Amniotic stem cell (primary cell): ENCODE measurements at places on chromosomes 16 and 17.

DNA sequence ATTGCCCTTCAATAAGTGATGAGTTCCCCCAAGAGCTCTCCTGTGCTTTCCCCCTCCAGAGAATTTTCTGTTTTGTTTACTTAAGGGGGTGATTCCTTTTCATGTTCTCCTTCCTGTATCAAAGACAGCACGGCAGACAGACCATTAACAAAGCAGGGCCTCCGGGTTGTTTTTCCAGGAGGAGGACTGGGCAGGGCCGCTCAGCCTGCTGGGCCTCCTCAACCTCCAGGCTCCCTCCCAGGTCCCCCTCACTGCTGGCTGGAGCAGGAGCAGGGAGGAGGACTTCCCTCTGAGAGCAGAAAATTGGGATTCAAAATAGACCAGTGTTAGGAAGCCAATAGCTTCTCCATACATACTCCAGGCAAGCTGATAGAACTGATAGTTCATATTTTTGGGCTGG lies 20.4 kb downstream of the SDK2 start:
- no peak for DNase-seq

DNA sequence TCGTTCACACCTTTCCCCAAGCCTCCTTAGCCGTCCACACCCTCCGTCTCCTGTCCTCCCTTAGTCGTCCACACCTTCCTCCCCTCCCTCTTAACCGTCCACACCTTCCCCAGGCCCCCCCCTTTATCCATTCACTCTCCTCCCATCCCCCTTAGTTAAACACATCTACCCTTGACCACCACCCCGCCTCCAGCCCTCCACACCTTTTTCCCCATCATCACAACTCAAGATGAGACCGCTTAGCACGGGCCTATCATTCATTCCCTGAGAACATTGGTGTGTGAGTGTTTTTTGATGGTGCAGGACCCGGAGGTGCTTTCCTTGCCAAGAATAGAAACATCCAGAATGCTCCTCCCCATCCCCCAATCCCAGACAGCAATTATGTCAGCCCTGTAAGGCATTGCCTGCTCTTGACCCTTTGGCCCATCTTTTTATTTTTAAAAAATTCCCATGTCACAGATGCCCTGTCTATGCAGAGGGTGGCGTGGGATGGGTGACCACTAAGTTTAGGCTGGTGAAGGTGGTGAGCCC lies 1.4 kb downstream of the TENT4B start:
- no peak for DNase-seq

DNA sequence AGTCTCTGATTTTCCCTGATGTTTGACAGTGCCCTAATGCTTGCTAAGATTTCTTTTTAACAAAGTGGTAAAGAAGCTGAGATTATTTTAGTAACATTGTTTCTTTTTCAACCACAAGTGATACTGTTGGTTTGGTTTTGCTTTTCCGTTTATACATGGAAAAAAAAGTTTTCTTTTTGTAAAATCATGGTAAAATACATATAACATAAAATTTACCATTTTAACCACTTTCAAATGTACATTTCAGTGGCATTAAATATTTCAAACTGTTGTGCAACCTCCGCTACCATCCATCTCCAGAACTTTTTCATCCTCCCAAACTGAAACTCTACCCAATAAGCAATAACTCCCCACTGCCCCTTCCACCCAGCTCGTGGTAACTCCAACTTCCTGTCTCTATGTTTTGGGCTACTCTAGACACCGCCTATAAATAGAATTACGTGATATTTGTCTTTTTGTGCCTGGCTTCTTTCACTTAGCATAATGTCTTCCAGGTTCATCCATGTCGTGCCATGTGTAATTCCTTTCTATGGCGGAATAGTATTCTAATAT lies 4.6 kb downstream of the CIITA start:
- DNase-seq = no peak

GRCh38 chr17:36935671-36936454 lies 1.4 kb upstream of the LHX1 start:
- no peak for DNase-seq

DNA sequence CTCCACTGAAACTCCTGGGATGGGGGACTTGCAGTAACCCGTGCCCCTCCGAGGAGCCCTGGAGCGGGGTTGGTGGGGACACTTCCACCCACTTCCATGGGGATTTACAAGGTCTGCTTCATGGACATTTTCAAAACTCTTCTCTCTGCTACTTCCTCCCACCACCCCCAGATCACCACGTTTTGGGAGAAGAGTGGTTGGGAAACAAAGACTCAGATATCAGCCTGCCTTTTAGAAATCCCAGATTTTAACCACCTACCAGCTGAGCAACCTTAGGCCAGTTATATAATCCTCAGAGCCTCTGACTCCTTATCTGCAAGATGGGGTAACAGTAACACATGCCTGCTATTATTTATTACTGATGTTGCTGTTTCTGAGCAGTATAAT lies 184.8 kb downstream of the CCDC182 start:
- DNase-seq = no peak

GRCh38 chr17:79812353-79813258 lies 15.7 kb upstream of the CBX8 start:
- no peak for DNase-seq

- DNase-seq = no peak
Measured at GRCh38 chr17:16906680-16907079, 65.2 kb downstream of the TNFRSF13B start.

GRCh38 chr17:2736956-2737355 lies 12.5 kb downstream of the CCDC92B start:
- no peak for DNase-seq

DNA sequence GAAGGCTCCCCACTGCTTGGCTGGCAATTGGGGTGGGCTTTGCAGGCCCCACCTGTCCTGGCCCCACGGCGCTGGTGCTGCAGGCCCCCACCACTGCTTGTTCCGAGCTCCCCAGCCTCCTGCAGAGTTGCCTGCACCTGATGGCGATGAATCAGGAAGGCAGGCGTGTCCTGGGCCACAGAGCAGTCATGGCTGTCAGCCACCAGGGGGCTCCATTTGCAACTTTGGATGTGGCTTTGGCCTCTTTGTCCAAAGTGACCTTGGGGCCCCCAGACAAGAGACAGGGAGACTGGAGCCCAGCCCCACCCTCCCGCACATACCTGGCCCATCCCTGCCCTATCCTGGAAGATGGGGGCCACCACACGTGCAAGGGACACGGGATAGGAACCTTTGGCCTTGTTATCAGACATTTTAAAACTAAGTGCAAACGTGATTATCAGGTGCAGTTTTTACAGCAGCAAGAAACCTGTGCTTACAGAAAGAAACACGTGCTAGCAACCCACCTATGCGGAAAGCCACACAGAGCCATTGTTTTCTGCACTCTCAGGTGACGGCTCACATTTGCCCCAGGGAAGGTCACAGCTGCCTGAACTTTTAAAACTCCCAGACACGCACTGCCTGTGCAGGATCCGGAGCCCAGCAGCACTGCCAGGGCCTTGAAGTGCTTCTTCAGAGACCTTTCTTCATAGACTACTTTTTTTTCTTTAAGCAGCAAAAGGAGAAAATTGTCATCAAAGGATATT lies at the start of gene DNASE1:
DNASE1 (plus strand) TSS at position 443 of the 743 bp plus-strand sequence. CDS start 683 bp downstream, outside the sequence.
- DNase-seq = no peak

DNA sequence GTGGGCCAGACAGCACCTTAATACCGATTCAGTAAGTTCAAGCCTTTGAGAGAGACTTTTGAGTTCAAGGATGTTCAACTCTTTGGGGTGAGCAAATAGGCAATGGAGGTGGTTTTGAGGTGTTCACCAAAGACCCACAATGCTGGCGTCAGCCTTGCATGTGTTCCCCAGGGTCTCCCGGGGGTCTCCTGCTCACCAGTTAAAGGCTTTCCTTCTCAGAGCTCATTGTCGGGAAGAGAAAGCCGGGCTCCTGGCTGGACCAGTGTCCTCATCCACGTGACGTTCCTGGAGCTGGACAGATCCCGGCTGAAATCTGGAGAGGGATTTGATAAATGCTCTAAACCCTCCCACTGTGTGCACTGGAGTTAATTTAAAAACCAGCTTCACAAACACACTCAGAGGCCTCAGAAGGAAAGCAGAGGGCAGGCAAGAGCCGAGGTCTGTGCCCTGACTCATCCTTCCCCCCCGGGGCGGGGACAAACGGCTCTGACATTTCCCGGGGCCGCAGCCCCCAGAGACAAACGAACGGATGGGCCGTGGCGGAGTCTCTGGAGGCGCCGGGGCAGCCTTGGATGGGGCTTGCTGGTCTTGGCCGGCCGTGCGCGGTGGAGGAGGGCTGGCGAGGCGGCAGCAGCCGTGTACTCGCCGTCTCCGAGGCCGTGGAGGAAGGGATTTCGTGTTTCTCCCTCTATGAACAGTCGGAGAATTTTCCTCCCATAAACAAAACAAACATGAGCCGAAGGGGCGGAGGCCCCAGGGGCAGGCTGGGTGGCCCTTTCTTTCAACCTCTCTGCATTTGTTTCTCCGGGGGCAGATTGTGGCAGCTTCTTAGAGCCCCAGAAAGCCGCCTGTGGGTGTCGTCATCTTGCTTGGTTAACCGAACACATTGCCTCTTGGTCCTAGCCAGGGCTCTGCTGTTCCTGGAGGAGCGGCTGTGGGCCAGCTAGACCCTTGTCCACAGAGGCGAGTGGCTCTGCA lies 94.2 kb downstream of the NTN1 start:
- DNase-seq = no peak

DNA sequence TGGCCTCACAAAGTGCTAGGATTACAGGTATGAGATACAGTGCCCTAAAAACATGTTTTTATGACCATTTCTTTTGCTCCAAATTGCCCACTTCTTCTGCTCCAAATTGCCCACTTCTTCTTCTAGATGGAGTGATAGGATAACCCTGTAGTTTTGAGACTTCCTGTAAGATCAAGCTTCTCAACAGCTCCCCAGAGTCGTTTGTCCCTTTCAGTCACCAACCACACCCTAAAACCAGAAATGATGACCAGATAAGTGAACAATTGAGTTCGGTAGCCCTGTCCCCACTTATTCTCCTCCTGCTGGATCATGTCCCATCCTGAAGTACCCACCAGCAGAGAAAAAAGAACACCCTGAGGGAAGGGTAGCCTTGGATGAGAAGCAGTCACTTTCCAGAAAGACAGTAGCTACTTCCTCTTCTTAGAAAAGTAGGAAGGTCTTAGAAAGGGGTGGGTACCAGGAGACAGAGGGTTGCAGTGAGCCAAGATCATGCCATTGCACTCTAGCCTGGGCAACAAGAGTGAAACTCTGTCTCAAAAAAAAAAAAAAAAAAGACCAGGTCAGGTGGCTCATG lies 2.5 kb downstream of the ODAD4 start:
- no peak for DNase-seq

DNA sequence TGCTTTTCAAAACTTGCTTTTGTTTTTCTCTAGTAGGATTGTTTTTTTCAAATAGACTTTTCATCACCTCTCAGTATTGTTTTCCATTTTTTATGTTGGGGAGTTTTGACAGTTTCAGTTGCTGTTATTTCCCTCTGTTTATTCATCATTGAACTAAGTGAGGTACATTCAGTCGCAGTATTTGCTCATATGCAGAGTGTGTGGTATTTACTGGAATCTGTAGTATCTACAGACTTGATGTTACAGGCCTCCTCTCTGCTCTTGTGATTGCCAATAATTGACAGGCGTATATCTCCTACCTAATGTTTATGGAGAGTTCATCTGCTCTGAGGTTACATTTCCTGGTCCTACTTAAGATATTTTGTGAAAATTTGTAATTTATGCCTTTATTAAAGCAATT lies 49.6 kb downstream of the COX10 start:
- no peak for DNase-seq

DNA sequence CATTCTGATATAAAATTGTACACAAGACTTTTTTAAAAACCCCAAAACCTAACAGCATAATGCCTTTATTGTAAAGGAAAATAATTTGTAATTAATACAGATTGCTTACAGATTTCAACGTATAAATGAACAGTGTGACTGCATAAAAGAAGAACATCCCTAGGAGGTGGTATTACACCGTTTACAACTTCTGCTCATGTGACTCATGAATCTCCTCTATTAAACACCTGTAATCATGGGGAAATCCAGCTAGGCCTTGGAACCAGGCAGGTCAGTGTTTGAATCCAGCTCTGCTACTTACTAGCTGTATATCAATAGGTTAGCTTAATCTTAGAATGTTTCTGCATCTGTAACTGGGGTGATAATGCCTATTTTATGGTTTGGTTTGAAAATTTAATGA lies 15.2 kb downstream of the RABEP1 start:
- no peak for DNase-seq

DNA sequence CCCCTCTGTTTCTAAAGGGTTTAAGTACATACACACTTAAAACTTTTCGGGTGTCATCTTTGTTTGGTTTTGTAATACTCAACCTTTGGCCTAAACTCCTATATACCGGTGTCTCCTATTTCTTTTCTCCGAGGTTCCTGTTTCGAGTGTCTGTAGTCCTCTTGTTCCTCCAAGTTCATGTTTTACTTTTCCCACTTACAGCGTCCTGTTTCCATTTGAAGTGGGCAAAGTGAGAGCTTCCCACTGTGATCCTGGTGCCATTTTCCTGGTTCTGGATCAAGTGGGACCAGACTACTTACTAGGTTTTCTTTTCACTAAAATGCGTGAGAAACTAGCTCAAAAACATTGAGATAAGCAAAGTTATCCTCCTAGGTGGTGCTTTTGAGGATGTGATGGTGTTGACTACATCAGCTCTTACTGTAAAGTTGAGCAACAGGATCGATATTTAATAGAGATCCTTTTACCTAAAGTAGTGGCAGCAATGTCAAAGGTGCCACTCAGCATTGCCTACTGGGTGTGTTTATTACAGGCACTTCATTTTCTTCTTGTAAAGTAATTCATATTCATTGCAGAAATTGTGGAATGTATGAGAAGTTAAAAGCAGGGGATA lies 1.3 kb downstream of the PSMD3 start:
- no peak for DNase-seq

DNA sequence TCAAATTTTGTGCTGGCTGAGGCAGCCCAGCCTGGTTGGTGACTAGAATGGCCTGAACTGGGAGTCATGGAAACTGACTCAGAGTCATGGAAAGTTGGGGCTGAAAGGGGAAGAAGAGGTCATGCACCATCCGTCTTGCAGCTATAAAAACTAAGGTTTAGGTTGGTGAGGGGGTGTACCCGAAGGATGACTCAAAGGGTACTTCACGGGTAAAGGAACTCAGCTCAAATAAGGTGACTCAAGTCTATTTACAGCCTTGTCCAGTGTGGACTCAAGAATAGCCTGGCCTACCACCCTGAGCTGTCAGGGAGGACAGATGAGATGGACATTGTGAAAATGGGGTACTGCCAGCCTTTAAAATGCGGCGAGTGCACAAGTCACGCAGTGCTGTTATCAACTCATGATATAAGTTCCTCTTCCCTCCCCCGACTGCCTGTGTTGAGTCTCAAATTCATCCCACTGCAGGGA lies 18.6 kb downstream of the CD300LB start:
- DNase-seq = no peak

DNA sequence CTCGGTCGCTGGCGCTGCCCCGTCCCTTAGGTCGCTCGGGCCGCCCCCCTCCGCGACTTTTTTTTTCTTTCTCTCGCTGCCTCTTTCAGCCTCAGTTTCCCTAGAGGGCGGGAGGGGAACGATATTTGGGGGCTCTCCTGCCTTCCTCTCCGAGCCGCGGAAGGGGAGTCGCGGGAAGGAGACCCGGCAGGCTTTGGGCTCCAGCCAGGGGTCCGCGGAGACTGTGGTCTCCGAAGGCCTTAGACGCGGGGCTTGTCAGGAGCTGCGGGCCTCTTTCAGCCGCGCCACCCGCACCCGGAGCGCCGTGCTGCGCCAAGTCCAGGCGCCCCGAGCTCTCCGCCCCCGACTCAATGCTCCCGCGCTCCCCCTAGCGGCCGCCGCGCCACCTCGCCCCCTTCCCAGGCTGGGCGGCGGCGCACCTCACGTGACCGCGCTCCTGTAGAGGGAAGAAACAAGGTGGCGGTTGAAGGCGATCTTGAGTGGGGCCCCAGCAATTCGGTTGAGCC lies at the start of gene LRRC37B:
LRRC37B (plus strand) TSS at position 427 of the 506 bp plus-strand sequence. CDS start 14,010 bp downstream, outside the sequence.
- peak; percentile 34 for DNase-seq

GRCh38 chr17:27353461-27354050 lies 59.6 kb downstream of the WSB1 start:
- peak; percentile 81 for DNase-seq
